ENCODE measurements at places on chromosomes 12 and 14.

DNA sequence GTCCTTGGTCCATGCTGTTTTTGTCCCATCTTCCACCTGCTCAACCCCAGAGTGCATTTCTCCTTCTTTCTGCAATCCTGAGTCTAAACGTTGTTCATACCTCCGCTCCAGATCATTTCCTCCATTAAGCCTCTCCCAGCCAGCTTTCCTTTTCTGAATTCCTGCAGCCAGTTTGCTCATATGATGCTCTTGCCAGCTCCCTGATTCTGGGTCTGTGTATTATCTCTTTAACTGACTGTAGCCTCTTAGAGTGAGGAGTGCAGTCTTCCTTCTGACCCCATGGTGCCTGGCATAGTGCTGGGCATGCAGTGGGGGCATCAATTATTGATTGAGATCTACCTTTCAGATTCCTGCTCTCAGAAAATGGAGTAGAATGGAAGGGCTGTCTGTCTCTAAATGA lies 11.5 kb upstream of the TBPL2 start:
- no peak for DNase-seq

GRCh38 chr12:94740601-94741362 lies 90.4 kb upstream of the TMCC3 start:
- DNase-seq, result no peak

- no peak for DNase-seq
These were observed 186.8 kb downstream of the ASCL1 start for GRCh38 chr12:103144278-103144677.

DNA sequence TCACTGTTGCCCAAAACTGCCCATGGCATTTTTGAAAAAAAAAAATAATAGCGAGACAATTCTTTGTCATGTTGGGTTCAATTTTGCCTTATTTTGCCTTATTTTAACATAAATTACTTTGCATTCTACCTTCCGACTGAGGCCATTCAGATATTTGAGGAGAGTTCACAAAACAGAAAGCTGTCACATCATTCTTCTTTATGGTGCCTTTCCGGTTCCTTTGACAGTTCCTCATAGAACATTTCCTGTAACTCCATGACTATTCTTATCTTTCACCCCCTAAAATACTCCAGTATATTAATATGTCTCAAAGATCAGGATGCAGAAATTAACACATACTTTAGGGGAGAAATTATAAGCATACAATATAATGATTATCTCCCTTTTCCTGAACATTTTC lies 476.7 kb downstream of the NOVA1 start:
- DNase-seq, result no peak

- no peak for DNase-seq
These were observed 17.7 kb downstream of the NEUROD4 start for GRCh38 chr12:55037351-55037987.

DNA sequence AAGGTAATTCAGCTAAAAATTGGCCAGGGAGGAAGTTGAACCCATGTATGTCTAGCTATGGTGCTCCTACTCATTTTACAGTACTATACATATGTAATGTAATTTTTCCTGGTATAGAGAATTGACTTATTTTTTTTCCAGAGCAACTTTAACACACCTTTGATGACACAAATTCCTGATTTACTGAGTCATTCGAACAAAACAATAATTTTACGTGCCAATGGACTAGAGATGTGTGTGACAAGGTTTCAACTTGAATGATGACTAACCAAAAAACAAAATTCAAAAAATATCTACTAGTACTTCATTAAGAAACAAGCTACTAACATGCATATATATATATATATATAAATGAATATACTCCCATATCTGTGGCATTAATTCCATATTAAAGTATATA lies 180.5 kb downstream of the KITLG start:
- no peak for DNase-seq

- peak; percentile 69 for DNase-seq
These were observed 113.9 kb upstream of the DYRK2 start for GRCh38 chr12:67534681-67535080.

GRCh38 chr12:42240131-42240750 lies 2.2 kb upstream of the YAF2 start:
- DNase-seq, result no peak

DNA sequence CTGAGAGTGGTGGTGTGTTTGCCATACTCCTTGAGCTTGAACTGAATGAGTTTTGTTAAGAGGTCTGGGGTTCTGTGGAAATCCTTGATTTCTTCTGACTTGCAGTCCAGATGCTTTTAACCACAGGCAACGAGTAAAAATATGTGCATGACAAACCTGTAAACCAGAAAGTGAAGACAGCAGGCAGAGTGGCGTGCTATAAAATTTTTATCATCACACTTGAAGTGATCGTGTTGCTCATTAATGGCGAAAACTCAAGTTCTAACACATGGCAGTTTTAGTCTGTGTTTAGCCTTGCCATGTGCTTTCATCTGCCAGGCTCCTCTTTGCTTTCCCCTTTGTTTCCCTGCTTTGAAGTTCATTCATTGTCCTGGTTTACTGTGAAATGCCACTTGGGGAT lies 28.0 kb downstream of the TXNRD1 start:
- no peak for DNase-seq

- DNase-seq, result no peak
These were observed 10.7 kb downstream of the EID3 start for GRCh38 chr12:104314242-104314614.

DNA sequence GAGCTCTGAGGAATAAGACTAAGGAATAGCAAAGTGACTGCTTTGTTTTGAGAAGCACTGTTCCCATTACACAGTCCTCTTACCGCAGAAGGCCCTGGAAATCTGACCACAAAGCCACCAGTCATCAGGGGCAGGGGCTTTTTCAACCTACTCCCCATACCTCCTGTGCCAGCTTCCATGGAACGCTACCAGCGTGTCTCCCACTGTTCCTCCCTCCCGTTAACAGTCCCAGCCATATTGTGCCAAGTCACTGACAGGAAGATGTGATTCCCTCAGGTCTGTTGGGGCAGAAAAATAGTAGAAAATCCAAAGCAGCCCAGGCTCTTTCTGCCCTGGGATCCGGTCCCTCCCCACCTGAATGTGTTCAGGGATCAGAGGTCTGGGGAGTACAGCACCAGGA lies 46.6 kb upstream of the VPS33A start:
- DNase-seq, result no peak

- DNase-seq, result no peak
These were observed 84.5 kb upstream of the PDZRN4 start for GRCh38 chr12:41103614-41104013.

DNA sequence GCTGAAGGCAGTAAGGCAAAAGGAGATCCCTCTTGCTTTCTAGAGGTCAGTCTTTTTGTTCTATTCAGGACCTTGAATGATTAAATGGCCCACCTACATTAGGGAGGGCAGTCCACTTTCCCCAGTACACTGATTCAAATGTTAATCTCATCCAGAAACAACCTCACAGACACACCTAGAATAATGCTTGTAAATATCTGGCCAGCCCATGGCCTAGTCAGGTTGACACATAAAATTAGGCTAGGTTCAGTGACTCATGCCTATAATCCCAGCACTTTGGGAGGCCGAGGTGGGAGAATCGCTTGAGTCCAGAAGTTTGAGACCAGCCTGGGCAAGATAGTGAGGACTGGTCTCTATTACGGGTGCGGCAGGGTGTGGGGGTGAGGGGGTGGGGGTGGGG lies 43.5 kb downstream of the MIPOL1 start:
- no peak for DNase-seq

- no peak for DNase-seq
These were observed 9.4 kb upstream of the OASL start for GRCh38 chr12:121048442-121048841.

DNA sequence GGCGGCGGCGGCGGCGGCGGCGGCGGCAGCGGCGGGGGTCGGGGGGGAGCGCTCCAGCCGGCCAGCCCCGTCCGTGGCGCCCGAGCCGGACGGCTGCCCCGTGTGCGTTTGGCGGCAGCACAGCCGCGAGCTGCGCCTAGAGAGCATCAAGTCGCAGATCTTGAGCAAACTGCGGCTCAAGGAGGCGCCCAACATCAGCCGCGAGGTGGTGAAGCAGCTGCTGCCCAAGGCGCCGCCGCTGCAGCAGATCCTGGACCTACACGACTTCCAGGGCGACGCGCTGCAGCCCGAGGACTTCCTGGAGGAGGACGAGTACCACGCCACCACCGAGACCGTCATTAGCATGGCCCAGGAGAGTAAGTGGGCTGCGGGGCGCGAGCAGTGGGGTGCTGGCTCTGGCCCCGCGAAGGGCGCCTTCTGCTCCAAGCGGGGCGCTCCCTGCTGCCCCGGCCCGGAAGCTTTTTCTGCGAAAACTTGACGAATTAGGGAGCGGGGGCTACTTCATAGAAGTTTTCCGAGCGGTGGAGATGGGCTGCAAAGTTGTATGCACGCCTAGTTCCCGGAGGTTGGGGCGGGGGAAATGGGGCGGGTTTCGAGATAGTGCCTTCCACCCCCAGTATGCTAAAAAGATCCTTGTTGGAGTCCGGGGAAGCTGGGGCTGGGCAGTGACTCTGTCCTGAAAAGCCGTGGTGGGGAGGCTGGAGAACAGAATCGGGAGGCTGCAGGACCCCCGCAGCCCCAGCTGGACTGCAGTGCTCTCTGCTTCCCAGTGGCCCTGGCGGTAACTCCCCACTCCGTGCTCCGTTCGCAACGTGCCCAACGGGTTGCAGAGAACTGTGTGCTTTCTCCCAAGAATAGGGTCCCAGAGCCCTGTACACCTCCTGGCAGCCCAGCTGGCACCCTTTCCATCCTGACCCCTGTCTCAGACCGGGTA lies 751 bp downstream of the GDF11 start:
- no peak for DNase-seq

- no peak for DNase-seq
These were observed 254.0 kb upstream of the KITLG start for GRCh38 chr12:88834226-88834625.

DNA sequence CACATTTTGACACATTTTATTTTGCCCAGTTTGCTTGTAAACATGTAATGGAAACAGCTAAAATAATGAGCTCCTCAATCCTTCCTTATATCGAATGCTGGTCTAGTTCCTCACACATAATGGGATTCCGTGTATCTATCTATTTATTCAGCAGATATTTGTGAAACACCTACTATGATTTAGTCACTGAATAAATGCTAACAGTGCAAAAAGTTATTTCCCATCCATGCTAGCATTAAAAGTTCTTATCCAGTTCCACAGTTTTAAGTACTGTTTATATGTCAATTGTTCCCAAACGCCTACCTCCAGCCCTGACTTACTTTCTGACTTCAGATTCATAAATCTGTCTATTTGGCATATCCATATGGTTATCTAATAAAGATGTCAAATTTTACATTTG lies 1788.7 kb upstream of the FLRT2 start:
- no peak for DNase-seq

DNA sequence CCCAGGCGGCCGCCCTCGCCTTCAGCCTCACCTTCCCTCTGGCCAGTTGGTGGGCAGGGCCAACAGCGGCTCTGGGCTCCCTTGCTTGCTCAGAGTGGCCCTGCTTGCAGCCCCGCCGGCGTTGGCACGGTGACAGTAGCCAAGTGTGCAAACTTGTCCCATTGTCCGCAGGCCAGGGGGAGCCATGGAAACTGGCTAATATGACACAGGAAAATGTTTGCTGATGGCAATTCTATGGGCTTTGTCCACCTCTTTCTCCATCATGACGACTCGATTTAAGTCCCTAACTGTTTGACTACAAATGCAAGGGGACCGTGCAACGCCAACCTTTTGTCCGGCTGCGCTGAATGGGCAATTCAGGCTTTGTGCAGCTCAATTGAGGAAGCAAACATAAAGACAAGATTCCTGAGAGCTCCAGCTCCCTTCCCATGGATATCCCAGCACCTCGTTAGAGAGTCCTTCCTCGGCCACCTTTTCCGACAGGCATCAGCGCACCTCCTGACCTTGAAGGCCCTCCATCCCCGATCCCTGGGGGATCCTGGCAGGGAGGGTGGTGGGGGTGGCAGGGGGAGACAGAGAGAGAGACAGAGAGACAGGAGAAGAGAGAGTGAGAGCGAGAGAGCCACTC lies 785 bp upstream of the FAM181A start:
- no peak for DNase-seq

- no peak for DNase-seq
These were observed 52.4 kb upstream of the FICD start for GRCh38 chr12:108462686-108463085.

- no peak for DNase-seq
These were observed 1.4 kb downstream of the TMTC1 start for GRCh38 chr12:29782285-29782870.

GRCh38 chr12:32756476-32757066 lies 874 bp upstream of the YARS2 start:
- DNase-seq, result no peak

GRCh38 chr12:1956716-1957115 lies 38.3 kb upstream of the CACNA2D4 start:
- DNase-seq, result no peak

- no peak for DNase-seq
These were observed 46.5 kb downstream of the OR9K2 start for GRCh38 chr12:55172686-55173085.

- DNase-seq, result no peak
These were observed 13.7 kb upstream of the DERA start for GRCh38 chr12:15897433-15897832.

DNA sequence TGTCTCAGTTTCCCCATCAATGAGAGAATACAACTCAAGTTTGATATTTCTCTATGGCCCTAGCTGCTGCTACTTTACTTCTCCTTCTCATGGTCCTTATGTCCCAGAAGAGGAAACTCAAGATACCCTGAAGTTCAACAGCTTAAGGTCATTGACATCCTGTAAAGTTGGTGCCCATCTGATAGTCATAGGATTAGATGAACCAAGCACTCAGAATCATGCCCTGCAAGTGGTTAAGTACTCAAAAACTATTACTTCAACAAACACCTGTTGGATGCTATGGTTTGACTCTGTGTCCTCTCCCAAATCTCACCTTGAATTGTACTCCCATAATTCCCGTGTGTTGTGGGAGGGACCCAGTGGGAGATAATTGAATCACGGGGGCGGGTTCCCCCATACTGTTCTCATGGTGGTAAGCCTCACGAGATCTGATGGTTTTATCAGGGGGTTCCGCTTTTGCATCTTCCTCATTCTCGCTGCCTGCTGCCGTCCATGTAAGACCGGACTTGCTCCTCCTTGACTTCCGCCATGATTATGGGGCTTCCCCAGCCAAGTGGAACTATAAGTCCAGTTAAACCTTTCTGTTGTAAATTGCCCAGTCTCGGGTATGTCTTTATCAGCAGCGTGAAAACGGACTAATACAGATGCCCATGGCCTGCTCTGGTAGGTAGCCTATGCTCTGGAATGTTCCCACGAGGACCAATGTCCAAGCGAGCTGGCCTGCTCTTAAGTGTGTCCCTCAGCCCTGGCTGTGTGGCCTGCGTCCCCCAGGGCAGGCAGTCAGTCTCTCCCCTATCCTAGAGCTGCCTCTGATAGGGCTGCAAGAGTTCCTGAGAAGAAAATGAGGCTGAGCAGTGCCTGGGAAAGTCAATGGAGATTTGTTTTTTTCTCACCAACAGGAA lies 18.1 kb downstream of the CAMKK2 start:
- DNase-seq, result no peak

DNA sequence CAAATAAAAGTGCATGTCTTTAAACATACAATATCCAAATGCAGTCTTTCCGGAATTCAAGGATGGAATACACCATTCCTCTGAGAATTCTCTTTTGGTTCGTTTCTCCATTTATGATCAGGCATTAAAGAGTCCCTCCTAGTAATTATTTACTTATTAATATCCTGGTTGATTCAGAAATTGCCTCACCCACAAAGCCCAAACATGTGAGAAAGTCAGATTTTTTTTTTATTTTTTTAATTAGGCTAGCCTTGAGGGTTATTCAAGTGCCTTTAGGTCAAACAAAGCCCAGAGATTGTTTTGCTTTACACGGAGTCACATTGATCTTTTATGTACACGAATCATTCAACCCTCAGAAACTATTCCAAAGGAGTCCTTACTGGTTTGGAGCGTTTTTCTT lies 6.4 kb upstream of the TSPAN8 start:
- DNase-seq, result no peak

- no peak for DNase-seq
These were observed 185.0 kb upstream of the NRXN3 start for GRCh38 chr14:77985211-77985615.
